ENCODE measurements at places on chromosomes 4 and X. TPM values are rescaled to one million over a fixed set of nuclear protein-coding genes. Genes with fewer than 3 reads are reported as not detected.

- no peak for DNase-seq
Observed at GRCh38 chr4:62627141-62627540, 1427.0 kb downstream of the ADGRL3 start.

DNA sequence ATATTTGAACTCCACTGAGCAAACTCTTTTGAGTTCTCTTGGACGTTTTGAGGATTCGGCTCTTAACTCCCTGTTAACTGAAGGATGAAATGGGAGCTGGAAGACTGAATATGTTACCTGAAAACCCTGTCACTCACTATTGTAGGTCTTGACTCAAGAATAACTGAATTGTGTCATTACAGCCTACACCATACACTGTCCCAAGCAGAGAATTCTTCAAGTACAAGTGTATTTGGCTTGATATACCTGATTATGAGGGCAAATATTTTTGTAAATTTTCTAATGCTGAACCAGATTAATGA lies 276.1 kb downstream of the CFAP299 start:
- no peak for DNase-seq

The RPA4 gene
- not detected for total RNA-seq

GRCh38 chr4:77001907-77002306 lies 52.4 kb downstream of the SEPTIN11 start:
- DNase-seq, result no peak

- DNase-seq, result no peak
Observed at GRCh38 chr4:100261346-100261745, 71.1 kb upstream of the DDIT4L start.

GRCh38 chrX:134803551-134804183 lies 145.4 kb upstream of the PLAC1 start:
- DNase-seq, result no peak

The REPS2 gene
- total RNA-seq, result 0.72 TPM

The FREM3 gene
- not detected for total RNA-seq

Data from epithelial cell of proximal tubule (primary cell).